Stimulated activated memory B cell treated with anti-CD40 and anti-IgM and Interleukin-4, amounts not matched to agents 10 μg/mL and 1 μg/mL and 100 μg/mL, for 72 hours (primary cell): ENCODE measurements at places on chromosomes 12 and 14.

DNA sequence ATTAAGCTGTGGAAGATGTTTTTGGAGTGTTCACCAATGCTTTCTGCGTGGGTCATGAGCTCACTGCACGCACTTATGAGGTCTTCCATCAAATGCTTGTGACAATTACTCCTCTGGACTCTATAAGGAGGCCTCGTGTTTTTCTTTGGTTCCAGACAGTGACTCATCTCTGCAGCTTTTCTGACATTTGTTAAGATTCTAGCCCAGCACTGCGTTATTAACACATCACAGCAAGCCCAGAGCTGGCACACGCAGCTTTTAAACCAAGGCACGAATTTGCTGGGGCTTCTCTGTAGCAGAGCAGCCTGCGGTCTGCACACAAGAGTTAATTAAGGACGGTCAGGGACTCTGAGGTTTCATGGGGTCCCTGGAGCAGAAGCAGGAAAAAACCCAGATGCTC lies 16.9 kb downstream of the MEG3 start:
- ATAC-seq: no peak

- no peak for ATAC-seq
Measured at GRCh38 chr14:32593290-32593942, 264.3 kb downstream of the AKAP6 start.

DNA sequence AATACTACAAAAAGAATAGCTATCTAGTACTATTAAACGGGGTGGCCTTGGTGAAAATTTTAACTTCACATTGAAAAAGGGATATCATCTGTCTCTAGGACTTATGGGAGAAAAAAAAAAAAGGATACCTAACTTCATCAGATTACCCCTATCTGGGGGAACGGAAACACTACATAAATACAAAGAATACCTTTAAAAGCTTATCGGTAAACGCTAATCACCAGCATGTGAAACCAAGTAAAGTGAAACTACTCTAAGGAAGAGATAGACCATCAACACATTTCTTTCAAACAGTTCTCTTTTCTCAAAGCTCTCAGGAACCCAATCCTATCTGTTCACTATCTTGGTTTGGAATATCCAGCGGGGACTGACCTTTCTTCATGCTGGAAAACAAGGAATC lies 3.5 kb downstream of the KICS2 start:
- ATAC-seq: no peak

DNA sequence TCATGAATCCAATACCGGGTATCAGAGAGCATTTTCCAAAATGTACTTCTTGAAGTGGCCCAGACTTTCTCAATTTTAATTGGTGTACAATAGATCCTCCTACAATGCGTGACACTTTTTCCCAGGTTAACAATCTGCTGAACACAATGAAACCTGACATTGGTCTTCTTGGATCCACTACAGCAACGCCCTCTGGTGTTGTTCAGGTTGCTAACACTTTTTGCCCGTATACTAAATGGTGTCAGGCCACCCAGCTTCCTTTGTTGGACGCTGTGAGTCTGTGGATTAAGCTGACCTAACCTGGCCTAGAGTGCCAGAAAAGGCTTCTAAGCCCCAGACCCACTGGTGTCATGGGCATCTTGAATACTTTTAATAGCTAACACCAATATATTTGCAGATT lies 89.2 kb downstream of the KCNK10 start:
- ATAC-seq: no peak

DNA sequence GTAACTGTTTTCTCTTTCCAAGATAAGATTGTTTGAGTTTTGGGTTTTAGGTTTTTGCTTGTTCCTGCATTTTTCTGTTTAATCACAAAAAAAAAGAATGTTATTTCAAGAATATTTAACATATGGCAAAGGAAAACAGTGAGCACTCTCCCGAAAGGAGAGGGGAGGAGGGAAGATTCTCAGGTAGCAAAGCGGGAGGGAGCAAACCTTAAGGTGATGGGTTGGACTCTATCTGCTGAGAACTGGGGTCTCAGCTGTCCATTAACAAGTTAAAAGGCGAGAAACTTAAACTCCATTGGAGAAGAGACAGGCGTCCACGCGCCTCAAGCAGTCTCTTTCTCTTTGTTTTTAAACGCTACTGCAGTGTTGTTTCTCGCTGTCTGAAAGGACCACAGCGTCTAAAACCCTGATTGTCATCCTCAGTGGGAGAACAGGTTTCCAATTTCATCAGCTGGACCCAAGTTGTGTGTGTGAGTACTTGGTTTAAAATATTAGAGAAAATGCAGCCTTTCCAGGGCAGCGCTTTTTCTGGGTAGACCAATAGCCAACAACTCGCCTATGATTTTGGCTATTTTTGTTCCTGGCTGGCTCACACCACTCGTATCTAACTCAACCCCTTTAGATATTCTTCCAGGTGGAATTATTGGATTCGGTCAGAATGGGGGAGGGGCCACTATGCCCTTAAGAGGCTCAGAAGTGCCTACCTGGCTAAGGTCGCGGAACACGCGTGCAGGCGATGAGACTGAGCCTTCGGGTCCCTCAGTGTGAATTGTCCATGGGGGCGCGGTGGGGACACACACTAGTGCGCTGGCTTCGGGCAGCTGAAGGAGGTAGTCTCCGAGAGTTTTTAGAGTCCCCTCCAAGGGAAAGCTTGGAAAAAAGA lies 8.2 kb downstream of the SIX1 start:
- no peak for ATAC-seq

GRCh38 chr12:47820631-47821345 lies 1.1 kb upstream of the HDAC7 start:
- ATAC-seq: no peak

DNA sequence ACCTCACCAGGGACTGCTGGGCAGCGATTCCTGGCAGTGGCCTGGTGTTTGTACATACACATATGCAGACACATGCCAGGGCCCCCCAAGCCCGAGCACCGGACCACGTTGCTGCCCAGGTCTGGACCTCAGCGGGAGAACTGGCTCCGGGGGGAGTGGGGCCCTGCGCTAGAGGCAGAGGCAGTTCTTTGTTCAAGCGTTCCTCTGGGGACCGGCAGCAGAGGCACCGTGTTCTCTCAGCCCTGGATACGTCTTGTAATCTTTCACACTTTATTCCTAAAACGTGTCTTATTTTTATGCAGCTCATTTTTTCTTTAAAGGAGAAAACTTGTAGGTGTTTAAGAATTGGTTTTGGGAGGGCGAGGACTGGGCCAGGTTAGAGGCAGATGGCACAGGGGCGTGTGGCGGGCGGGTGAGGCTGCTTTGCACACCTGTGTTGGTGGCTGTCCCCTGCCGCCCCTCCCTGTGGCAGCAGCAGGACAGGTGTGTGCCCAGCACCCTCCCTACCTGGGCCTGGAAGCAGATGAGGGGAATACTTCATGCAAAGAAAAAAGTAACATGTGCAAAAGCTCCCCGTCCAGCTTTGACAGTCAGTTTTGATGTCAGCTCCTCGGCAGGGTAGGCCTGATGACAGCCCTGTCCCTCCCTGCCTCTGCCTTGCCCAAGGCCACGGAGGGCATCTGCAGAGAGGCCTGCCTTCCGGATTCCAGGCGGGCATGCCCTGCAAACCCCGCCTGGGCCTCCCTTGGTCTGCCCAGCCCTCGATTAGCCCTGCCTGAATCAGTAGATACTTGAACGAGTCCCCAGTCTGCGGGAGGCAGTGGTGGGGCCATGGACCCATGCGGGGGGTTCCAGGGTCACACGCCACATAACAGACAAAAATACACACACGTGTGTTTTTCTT lies 7.0 kb upstream of the PUS1 start:
- ATAC-seq: no peak

GRCh38 chr12:113340061-113340460 lies 5.2 kb upstream of the SLC8B1 start:
- ATAC-seq: no peak

GRCh38 chr14:74531467-74531866 lies 37.9 kb downstream of the ISCA2 start:
- ATAC-seq: no peak

DNA sequence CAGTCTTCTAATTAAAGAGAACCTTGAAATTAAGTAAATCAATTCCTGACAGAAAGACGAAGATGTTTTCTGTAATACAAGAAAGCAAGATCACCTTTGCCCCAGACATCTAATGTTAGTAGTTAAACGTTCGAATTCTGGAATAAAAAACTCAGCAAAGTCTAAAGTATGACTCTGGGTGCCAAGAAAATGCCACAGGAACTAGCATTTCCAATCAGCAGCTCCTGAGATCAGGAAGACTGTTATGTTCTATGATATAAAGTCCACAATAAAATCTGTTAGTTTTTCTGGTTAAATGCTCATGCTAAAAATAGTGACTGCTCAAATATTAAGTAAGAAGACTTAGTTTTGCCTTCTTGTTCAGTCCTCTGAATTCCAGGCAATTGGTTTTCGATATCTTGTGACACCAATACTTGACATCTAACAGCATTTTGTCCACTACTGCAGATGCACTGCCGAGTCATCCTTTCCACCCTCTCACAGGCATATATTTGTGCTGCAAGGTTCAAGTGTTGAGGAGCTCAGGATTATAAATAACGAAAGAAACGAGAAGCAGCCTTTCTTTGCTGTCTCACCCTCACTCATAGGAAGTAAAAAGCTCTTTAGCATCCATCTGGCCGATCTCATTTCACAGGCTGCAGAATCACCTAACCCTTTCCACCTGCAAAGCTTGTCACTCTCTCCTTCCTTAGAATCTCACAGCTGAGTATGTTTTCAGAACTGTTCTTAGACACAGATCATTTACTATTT lies 32.0 kb downstream of the SSH1 start:
- peak; percentile 58 for ATAC-seq

- ATAC-seq: no peak
Measured at GRCh38 chr12:126337556-126338441, 1272.6 kb downstream of the AACS start.

GRCh38 chr14:75537071-75537470 lies 14.8 kb downstream of the BATF start:
- no peak for ATAC-seq

DNA sequence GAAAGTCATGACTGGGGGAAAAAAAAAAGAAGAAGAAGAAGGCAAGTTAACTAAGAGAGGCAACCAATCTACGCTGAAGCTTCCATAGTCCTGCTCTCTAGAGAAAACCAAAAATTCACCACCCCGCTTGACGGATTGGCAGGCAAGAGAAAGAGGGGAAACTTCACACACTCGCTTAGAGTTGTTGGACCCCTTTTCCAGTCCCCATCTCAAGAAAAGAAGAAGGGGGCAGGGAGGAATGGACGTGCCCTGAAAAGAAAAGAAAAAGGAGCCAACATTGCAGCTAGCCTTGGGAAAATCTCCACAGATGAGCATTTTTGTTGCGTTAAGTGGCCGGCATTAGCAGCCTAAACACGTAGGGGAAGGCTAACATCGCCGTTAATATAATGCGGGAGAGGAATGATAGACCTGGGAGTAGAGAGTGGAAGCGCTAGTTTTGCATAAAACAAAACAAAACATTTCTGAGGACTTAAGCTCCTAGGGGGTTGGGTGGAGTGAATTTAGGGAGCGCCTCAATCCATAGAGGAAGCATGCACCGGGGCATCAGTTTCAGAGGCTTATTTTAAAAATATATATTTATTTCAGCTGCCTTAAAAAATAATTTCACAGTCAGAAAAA lies 11.3 kb upstream of the FOXG1 start:
- ATAC-seq: no peak

- ATAC-seq: no peak
Measured at GRCh38 chr12:116919706-116920485, 9.1 kb downstream of the FBXW8 start.

- ATAC-seq: no peak
Measured at GRCh38 chr12:12770262-12770661, 15.2 kb upstream of the APOLD1 start.

GRCh38 chr14:94903883-94904282 lies 134.0 kb upstream of the GSC start:
- no peak for ATAC-seq

DNA sequence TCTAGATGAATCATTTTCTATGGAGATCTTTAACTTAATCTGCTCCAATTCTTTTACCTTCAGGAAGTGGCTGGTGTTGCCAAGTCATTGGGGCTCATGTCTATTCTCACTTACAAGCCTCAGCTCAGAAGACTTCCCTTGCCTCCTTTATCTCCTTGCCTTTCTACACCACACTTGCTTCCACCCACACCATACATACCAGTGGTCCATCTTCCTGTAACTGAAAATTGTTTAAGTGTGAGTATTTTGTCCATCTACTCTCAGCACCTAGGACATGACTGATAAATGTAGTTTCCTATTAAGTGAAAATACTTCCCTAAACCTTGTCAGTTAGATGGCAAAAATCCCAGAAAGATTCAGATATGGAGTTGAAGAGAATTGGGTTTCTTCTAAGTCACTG lies 199.7 kb upstream of the CPNE8 start:
- ATAC-seq: no peak

DNA sequence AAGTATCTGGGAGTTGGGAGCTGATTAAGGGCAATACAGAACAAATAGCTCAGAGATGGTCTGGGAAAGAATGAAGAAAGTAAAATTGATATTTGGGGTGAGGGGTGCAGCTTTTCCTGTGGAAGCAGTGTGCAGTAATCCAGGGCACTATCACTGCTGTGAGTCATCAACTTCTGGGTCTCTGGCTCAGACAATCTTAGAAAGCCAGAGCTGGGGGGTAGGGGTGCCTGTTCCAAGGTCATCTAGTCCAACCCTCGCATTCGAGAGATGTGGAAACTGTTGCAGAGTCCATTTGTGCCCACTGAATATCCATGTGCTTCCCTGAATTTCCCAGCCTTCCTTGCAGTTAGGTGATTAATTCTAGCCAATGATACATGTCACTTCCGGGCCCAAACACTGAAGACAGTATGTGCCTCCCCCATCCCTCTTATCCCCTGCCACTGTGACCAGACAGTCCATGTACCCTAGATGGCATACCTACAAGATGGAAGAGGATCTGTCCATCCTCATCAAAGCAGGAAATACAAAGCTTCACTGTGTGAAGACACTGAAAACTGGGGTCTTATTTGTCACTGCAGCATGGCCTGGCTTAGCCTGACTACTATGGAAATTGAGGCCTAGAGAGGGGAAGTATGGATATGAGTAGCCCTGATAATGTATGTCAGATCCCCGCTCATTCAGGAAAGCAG lies 51.9 kb downstream of the ZFP36L1 start:
- ATAC-seq: no peak

- ATAC-seq: no peak
Measured at GRCh38 chr14:49451938-49452337, 134.2 kb downstream of the RPS29 start.

DNA sequence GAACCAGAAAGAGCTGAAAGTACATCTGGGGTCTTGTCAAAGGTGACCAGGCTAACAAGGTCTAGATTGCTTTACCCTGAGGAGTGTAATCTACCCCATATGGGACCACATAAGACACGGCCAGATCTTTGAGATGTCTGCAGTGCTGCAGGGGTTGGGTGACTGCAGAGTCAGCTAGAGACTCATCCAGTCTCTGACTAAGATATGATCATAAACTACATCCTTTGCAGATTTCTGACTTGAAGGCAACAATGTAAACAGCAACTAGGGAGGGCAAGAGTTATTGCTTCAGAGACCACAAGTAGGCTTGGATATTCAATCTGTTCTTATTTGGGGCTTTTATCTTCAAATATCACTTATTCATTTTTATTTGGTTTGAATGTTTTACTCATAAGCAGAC lies 1080.5 kb upstream of the FOXG1 start:
- ATAC-seq: no peak
